Stomach (tissue), 19 donors: ENCODE measurements at places on chromosomes 2 and 18. TPM values are rescaled to one million over a fixed set of nuclear protein-coding genes. Genes with fewer than 3 reads are reported as not detected.
A peak's percentile ranks its signal among the peaks of the same experiment; 100 is the strongest.

TMEM198 gene
- total RNA-seq, result 2.7 TPM

DNA sequence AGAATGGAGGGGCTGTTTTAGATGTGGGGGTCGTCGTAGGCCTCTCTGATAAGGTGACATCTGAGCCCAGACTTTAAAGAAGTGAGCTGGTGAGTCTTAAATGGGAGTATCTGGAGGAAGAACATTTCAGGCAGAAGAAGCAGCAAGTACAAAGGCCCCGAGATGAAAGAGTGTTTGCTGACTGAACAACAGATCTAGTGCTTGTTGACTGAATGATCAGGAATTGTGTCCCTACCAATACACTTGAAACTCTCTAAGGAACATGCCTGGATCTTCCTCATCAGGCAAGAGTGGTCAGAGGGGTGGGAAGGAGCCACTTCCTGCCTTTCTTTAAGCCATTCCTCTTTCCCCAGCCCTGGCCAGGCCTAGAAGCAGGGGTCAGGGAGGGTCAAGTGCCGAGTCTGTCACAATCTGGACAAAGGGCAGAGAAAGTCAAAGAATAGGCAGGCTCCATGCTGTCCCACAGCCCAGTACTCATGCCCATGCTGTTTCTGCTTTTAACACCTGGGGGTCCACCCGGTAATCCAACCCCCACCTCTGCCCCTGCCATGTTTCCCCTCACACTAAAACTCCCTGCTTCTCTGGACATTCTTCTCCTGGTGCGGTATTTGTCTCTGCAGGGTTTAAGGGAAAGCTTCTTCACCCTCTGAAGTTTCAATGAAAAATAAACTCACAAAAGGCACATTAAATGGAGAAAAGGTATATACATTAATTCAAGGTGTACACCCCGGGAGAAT is 3.0 kb upstream of the TMEM37 start:
- DNase-seq, result no peak

- peak; percentile 88 for DNase-seq
Measured at GRCh38 chr2:160970052-160970965, 189.9 kb upstream of the TANK start.

DNA sequence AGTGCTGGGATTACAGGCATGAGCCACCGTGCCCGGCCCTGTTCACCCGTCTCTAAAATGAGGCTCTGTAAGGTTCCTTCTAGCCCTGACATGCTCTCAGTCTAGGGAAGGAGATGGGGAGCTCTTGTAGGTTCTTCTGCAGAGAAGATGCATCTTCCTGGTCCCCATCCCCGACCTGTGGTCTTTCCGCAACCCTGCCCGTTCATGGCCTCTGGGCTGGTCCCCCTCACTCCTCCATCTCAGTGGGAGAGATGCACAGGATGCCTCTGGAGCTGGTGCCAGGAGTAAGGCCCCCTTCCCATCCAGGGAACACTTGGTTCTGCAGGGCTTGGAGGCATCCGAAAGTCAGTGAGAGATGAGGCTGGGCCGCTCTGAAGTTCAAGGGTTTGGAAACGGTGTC is 212.7 kb downstream of the KLHL29 start:
- DNase-seq, result no peak

DNA sequence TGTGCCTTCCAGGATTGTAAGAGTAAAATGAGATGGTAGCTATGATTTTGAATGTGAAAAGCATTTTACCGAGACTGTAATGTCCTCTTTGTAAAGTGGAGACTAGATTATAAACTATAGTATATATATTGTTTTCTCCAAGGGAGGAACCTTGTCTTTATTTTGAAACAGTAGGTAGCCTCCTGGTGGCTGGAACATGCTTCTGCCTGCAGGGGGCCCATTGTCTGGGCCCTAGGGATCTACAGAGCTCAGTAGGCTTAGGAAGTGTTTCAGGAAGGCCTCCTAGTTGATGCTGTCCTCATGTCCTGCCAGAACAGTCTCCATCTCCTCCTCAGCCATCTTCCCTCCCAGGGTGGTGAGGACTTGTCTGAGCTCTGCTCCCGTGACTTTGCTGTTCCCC is 3.0 kb downstream of the PIKFYVE start:
- no peak for DNase-seq

DNA sequence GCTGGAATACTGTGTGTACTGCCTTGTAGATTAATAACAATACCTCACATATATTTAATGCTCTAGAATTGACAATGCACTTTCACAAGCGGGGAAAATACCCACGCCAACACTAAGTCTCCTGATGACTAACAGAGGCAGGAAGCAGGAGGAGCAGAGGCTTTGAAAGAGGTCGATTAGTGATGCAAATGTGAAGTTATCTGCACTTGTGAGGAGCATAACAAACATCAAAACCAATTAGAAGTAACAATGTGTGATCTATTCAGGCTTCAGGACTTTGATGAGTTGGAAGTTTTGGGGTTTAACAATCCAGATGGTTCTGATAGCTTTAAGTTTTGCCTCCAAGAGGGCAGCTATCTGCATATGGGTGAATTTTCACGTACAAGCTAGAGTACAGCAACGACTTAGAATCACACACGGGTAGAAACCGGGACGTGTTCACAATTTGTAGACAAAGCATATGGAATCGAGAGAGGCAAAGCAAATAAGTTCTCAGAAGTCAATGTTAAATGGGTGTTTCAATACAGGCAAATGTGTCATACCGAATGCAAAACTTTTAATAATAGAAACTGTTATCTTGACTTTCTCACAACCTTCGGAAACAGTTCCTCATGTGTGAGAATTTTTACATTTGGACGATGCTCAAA is 114.5 kb downstream of the METTL8 start:
- no peak for DNase-seq

DNA sequence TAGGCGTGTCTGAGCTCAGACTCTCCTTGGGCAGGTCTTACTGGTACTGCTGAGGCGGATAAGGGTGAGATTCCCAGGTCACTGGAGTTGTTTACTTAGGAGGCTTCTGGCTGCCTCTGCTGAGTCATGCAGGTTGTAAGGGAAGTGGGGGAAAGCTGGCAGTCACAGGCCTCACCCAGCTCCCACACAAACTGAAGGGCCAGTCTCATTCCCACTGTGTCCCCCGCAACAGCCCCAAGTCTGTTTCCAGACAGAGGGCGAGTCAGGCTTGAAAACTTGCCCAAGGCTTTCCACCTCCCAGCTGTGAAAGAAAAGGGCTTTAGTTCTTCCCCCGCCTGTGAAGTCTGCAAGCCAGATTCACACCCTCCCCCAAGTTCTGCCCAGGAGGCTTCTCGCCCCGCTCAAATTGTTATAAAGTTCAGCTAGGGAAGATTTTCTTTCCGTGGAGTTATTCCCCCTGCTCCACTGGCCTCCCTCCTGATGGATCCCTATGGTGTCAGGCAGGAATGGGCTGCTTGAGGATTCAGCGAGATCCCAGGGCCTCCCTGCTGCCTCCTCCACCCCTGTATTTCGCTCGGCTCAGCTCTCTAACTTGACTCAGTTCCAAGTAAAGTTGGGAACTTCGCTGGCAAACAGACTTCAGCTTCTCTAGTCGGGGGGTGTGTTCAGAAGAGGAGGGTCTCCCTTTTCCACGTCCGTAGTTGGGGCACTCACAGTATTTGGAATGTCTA is 248.6 kb downstream of the NR4A2 start:
- no peak for DNase-seq

GRCh38 chr2:158756976-158757375 is 38.1 kb upstream of the DAPL1 start:
- DNase-seq, result no peak
